IMR-90 (cell line): ENCODE measurements at places on chromosomes 4 and X. TPM values are rescaled to one million over a fixed set of nuclear protein-coding genes. Genes with fewer than 3 reads are reported as not detected.

- no peak for DNase-seq
Measured at GRCh38 chrX:1535241-1536041, 1.5 kb downstream of the P2RY8 start.

- peak; percentile 13 for DNase-seq
Measured at GRCh38 chrX:16836371-16836770, 33.8 kb downstream of the RBBP7 start.

- DNase-seq = no peak
Measured at GRCh38 chr4:183012879-183013729, 86.0 kb upstream of the WWC2 start.

MID1IP1 gene
- 14.5 and 20.8 TPM in 2 replicates for total RNA-seq

DNA sequence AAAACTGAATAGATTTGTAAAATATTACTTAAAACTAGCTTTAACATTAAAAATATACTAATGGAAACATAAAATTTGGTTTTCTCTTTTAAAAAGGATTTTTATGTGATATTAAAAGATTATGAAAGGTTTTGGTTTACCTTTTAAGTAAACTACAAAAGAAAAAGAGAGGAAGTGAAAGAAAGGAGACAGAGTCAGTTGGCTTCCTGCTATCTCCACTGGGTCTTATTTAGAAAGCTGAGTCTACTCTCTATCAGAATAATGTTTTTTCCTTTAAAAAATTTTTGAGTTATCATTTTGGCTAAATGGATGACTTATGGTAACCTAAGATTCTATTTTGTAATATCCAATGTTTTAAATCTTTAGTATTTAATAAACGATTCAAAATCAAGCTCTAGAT is 21.6 kb upstream of the ATP8A1 start:
- no peak for DNase-seq

SMIM43 gene
- total RNA-seq = 1.4 TPM in 2 replicates

GRCh38 chr4:23166919-23167318 is 474.2 kb downstream of the GBA3 start:
- DNase-seq = no peak
